ENCODE measurements at places on chromosomes 2 and 18.

DNA sequence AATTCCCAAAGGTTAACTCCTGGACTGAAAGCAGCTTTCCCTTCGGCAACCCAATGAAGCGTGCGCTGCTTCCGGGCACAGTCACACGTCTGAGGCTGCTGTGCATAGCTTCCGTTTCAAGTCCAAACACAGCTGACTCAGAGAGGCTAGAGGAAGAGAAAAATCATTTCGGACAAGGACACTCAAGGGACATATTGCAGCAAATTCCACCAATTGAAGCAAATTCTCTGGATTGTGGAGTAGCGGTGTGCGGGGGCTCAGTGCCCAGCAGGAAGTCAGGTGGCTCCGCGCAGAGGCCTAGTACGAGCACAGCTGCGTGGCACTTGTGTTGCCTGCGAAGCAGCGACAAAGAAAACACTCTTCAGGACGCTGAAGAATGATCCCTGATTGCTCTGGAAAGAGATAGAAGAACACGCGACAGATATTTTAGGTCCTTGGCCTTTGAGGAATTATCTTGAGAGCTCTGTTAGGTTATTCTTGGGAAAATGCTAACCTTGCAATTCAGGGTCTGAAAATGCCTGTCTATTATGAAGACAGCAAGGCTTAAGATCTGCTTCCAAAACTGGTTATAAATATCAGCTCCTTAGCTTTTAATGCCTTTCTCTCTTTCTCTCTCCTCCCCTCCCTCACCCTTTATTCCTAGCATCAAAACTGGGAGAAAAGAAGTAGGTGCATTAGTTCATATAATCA lies 352.6 kb upstream of the DLGAP1 start:
- no peak for DNase-seq

DNA sequence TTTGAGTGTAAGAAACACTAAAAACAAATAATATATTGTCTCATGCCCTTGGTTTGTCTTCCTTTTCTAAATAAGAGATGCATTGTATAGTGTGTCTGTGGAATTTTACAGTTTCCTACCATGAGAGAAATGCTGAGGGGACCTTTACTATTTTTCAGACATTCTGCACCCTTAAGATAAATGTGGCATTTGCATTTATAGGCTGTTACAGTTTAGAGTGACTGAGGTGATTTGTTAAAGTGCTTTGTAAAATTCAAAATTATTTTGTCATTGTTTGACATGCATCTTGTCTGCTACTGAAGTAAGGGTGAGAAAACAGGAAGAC lies 78.9 kb upstream of the ZSWIM2 start:
- DNase-seq, result no peak

GRCh38 chr2:84022810-84023431 lies 436.2 kb downstream of the SUCLG1 start:
- DNase-seq, result peak; percentile 43

- DNase-seq, result peak; percentile 22
Observed at GRCh38 chr2:239321596-239322415, 79.0 kb downstream of the HDAC4 start.
